Activated naive CD8-positive, alpha-beta T cell treated with anti-CD3 and anti-CD28 coated beads, Interleukin-2, amount 10 ng/mL, durations not matched to agents 7 days and 5 days (primary cell): ENCODE measurements at places on chromosomes 6 and 20.

DNA sequence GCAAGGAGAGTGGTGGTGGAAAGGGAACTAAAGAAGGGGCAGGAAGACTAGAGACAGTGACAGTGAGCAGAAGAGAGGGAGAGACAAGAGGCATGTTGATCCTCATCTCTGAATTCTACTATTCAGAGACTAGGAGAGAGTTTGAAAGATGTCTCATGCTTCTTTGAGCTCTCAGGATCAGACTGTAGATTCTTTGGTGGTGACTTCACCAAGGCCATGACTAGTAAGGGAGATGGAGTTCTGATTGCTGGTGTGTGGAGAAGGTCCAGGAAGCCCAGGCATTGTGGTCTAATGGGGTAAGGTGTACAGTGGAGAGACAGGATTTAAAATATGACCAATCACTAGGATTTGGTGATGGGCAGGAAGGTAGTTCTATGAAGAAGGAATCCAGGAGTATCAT is 713 bp downstream of the WFDC9 start:
- DNase-seq = no peak

DNA sequence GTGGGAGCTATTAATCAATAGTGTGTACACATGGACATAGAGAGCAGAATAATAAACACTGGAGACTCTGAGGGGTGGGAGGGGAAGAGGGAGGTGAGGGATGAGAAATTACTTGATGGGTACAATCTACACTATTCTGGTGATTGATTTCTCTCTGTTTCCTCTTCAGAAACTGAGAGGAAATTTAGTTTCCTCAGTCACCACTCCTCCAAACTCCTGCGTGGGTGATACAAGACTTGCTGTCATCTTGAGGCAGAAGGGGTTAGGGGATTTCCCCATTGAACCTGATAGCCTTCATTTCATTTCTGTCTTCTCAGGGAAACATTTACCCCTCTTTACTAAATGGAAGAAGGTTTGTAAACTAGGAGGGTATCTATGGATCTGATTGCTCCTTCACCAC is 84.3 kb upstream of the ESR1 start:
- no peak for DNase-seq

- DNase-seq = no peak
Measured at GRCh38 chr20:23857962-23858595, 21.5 kb downstream of the CST5 start.

DNA sequence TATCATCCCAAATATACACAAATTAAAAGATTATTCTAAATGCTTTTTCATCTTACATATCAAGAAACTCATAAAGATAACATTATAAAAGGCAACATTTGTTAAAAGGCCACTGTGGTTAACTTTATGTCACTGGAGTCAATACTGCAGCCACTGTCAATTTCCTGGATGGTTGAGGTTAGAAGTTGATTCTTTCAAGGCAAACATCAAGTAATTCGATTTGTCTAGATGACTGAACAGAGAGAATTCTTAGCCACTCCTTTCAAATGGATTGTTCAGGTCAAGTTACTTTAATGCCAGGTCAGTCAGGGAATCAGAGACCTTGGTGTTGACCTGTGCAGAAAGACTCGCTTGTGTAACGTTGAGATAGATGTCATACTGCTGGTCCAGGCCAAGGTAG is 44.4 kb upstream of the SIM1 start:
- DNase-seq = no peak

DNA sequence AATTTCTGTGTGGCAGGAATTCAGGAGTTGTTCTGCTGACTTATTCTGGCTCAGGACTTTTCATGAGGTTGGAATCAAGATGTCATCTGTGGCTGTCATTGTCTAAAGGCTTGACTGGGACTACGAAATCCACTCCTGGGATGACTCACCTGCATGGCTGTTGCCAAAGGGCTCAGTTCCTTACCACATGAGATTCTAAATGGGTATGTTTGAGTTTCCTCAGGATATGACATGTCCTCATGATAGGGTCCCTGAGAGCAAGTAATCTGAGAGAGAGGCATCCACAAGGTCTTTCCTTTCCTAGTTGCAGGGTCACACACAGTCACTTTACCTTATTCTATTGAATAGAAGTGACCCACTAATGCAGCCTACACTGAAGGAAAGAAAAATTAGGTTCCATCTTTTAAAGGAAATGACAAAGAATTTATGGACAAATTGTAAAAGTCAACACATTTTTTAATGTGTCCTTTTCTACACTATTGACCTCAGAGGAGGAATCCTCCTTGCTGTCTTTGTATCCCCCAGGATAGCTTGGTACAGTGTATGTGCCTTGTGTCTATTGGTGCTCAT is 1025.0 kb upstream of the GJE1 start:
- no peak for DNase-seq

GRCh38 chr6:50966532-50966931 is 147.9 kb downstream of the TFAP2B start:
- no peak for DNase-seq

DNA sequence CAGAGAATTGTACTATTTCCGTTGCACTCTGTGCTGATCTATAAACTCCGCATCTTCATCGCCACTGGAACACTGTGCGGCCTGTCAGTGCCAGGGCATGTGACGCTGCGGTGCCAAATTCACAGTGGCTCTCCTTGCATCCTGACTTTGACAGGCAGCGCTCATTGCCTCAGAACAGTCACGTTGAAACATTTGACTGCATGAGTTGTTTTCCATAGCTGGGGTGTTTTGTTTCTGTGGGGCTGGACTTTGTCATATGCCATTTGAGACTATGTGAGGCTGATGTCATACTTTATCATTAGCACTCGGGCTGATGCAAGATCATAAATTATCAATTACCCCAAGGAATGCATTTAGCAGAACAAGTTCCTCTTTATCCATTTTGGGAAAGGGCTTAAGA is 32.7 kb downstream of the CFAP61 start:
- DNase-seq = no peak

DNA sequence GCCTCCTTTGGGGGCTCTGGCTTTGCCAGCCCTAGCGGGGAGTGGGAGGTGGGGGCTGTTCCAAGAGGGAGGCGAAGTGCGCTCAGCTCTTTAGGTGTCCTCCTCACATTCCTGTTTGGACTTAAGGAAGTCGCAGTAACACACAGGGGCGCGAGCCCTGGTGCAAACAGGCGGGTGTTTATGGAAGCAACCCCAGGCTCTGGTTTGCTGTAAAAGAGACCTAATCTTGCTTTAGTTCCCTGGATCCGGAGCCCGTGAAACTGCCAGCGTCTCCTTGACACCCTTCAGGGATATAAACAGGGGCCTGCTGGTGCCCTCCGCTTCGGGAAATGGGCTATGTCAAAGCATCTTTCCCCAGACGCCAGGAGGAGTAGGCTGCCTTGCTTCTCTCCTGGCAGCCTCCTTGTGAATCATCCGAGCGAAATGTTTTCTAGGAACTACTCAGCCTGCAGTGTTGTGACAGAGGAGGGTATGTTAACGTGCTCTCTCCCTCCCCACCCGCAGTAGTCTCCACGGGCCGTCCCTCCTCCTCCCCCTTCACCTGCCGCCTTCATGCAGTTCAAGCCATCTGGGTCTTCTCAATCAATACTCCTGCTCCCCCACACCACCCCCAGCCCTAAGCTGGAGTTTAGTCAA is 168.0 kb upstream of the LRFN2 start:
- DNase-seq = no peak

DNA sequence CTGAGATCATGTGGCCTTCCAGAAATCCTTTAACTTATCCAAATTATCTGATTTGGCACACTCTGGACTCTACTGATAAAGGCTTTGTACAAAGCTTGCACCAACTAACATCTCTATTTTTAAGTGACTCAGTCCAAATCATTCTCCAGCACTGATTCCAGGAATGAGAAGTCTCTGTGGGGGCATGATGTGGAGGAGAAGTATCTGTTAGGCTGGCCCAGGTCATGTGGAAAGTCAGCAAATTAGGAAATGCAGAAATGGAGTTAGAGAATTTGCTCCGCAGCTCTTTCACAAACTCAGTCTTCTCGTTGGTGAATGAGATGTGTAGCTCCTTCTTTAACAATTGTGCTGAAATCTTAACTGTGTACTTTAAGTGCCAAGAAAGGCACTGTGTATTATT is 165.7 kb downstream of the ZNF217 start:
- DNase-seq = no peak

DNA sequence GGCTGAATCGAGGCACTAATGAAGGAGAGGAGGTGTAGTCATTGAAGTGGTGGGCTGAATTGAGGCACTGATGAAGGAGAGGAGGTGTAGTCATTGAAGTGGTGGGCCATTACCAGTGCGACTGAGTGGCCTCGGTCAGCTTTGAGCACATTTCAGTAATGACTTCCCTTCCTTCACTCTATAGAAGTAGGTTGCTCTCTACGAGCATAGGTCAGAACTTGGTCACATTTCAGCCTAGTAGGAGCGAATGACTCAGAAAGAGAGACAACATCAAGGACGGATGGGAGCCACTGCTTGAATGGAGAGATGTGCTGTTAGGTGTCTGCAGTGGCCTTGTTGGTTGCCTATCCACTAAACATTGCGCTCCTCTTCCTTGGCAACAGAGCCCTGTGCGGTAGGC is 39.5 kb downstream of the ZDHHC14 start:
- no peak for DNase-seq

- DNase-seq = no peak
Measured at GRCh38 chr6:153099636-153100035, 31.4 kb downstream of the RGS17 start.

DNA sequence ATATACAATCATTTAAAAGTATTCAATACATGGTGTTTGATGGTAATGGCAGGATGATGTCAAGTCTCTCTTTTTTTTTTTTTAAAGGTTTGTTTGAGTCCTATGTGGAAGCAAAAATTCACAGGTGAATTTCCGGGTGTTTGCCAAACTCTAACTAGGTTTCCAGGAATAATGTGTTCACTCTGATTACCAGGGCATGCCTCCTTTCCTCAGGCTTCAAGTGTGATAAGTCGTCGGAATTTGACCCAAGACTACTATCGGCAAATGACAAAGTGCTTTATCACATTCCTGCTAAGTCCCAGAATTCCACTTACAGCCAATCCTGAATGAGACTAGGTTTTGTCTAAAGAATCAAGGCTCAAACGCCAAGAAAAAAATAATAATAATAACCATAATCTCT is 7.3 kb downstream of the OARD1 start:
- no peak for DNase-seq

- DNase-seq = no peak
Measured at GRCh38 chr6:80639181-80639629, 532.7 kb downstream of the BCKDHB start.

GRCh38 chr6:20539387-20539786 is 5.1 kb downstream of the CDKAL1 start:
- no peak for DNase-seq

GRCh38 chr20:33915726-33916331 is 77.9 kb upstream of the RALY start:
- peak; percentile 74 for DNase-seq

DNA sequence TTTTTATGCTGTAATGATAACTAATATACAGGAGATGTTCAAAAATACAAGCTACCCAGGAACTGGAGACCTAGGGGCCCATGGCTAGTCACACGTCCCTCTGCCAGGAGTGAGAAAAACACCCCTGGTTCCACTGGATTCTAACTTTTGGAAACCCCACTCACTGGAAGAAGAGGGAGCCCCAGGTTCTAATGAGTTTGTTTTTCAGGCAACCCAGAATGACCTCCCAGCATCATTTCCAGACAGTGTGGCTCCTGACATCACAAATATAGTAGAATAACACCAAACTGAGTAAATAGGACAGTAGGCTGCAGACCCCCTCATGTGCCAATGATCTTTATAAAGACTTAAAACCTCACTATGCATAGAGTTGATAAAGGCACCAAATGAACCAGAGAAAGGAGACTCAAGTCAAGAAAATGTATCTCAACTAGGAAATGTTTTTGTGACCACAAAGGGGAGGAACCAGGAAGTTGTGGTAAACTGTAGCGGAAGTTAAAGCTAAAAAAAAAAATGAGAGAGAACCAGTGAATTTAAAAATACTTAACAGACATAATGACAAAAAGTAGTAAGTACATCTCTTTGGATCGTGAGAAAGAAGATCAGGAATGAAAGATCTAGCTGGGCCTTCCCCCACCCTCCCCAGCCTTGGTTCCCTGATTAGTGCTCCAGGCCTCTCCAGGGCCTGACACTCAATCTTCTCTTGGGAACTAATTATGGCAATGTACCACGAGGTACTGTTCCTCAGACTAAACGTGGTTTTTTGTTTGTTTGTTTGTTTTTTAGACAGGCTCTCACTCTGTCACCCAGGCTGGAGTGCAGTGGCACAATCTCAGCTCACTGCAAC is 19.8 kb downstream of the HLA-E start:
- DNase-seq = peak; percentile 45

DNA sequence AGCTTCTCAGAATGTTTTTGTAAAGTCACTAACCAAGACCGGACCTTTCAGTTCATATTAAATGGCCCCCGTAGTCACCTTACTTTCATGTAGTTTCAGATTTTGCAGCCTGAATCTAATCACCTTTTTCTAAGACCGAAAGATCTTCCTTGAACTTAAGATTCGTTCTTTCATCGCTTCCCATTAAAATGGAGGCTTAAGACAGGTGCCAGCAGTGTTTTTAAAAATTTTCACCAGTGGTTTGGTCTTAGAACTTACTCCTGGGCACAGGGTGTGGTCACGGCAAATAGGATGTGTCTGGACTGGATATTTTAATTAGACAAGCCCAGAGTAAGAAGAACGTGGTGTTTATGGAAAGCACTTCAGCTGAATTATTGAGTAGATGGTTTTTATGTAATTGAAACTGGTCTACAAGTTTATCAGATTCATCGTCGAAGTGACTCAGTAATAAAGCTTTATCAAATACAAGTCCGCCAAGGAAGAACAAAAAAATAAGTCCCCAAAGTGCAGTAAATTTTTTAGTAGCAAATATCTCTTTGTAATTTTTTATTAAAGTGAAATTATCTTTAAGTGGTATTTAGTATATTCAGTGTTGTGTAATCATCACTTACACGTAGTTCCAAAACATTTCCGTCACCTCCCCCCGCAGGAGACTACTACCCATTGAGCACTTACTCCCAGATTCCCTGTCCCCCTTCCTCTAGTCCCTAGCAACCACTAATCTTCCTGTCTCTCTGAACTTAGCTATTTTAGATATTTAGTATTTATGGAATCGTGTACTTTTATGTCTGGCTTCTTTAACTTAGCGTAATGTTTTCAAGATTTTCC is 868 bp downstream of the SRSF3 start:
- peak; percentile 26 for DNase-seq

GRCh38 chr6:56962441-56962840 is 7.5 kb downstream of the BEND6 start:
- no peak for DNase-seq

- DNase-seq = peak; percentile 65
Measured at GRCh38 chr6:166488076-166488685, 98.3 kb downstream of the RAMACL start.

- no peak for DNase-seq
Measured at GRCh38 chr20:38108986-38109541, 56.0 kb downstream of the TGM2 start.

DNA sequence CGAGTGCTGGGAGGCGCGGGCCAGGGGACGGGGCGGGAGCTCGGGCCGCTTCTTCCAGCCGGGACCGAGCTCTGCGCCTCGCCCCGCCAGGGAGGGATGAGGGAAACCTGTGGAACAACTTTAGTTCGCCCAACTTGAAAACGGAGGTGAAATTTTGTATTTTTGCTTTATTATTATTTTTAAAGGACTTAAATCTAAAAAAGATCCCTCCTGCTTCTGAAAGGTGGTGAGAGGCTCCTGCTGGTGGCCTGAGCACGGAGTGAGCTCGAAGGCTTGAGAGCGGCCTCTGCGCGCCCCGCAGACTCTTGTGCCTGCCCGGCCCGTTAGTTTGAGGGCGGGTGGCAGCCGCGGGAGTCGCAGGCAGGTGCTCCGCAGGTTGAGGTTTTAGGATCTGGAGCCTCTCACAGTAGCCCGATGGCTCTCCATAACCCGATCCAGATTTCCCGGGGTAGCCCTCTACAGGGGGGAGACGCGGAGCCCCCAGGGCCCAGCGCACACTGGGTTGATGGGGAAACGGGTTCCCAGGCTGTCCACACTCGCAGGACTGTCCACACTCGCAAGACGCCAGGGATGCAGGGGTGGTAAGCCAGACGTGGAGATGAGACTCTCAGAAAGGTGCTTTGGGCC is 46.2 kb upstream of the SUPT3H start:
- DNase-seq = peak; percentile 32
